ENCODE measurements at places on chromosomes 1 and 21.

- DNase-seq = no peak
These were observed 31.0 kb upstream of the IL10 start for GRCh38 chr1:206803221-206803730.

GRCh38 chr1:54300401-54300800, 100.4 kb downstream of the MRPL37 start:
- no peak for DNase-seq

- DNase-seq = no peak
These were observed 6.0 kb downstream of the TEX35 start for GRCh38 chr1:178518894-178519293.

DNA sequence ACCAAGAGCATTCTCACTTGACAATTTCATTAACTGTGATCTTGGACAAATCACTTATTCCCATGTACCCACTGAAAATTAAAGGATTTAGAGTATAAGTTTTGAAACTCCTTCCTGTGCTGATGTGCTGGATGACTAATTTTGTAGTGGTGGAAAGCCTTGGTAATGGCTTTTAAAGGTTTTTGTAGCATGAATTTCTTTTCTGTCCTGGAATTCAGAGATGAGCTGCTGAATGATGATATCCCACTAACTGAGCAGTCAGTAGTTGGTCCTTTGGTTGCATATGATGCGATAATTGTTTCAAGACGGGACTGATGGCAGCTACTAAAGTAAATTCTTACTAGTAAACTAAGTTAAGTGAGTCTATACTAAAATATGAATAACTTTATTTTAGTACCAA, 5.2 kb downstream of the RPL5 start:
- no peak for DNase-seq

- DNase-seq = no peak
These were observed 604 bp upstream of the NBPF3 start for GRCh38 chr1:21439345-21439720.

DNA sequence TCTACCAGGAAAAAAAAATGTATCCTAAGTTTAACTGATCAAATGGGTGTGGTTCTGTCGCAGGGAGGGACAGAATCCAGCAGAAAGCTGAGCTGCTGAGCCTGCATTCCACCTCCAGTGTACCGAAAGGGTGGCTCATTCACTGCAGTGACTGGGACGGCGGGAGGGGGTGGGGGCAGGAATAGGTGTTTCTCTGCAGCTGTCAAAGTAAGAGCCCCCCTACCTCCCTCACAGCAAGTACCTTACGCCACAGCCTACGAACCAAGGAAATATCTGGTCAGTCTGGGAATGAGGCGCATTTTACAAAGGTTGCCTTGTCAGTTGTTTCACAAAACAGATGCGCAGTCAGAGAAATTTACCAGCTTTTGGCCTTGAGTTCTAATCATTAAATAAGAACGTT, 1.7 kb downstream of the S100B start:
- DNase-seq = no peak
